ENCODE measurements at places on chromosomes 7 and 10. TPM values are rescaled to one million over a fixed set of nuclear protein-coding genes. Genes with fewer than 3 reads are reported as not detected.

GRCh38 chr10:436911-437665 lies 252.4 kb downstream of the DIP2C start:
- DNase-seq: no peak

The HMX2 gene
- polyA plus RNA-seq: 1.3 TPM

- DNase-seq: no peak
Observed at GRCh38 chr10:113415246-113415645, 137.6 kb upstream of the HABP2 start.

GRCh38 chr10:124619195-124619594 lies 125.0 kb downstream of the FAM53B start:
- no peak for DNase-seq

- no peak for DNase-seq
Observed at GRCh38 chr10:52956861-52957260, 184.3 kb upstream of the MBL2 start.

DNA sequence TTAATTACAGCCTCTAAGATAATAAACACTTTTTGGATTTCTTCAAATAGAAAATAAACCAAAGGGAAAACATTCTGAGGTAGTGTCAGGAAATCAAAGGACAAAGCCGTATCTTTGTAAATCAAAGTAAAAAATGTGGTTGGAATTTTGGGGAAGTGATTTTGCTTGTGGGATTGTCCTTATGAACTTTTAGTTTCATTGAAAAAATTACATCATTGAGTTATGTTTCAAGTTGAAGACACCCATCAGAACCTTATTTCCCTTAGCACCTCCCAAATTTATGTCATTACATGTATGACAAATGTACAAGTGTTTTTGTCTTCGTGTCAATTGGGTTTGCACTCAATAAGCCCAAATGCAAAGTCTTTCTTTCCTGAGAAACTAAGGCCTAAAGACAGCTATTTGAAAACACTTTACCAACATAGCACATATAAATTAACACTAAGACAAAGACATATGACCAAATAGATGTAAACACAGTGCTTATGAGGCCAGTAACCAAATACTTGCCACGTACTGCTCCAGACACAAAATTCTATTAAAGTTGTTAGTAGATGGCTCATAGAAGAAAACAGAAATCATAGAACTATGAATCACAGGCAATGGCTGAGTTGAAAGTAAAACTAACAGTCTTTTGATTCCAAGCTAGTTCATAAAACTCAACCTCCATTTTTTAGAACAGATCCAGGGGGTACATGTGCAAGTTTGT lies 26.9 kb upstream of the LAMB4 start:
- DNase-seq: no peak

Measured in right renal pelvis (tissue), 4 donors.